ENCODE measurements at places on chromosomes 16 and 17.

- no peak for DNase-seq
Measured at GRCh38 chr16:4693956-4694641, 737 bp downstream of the NUDT16L1 start.

DNA sequence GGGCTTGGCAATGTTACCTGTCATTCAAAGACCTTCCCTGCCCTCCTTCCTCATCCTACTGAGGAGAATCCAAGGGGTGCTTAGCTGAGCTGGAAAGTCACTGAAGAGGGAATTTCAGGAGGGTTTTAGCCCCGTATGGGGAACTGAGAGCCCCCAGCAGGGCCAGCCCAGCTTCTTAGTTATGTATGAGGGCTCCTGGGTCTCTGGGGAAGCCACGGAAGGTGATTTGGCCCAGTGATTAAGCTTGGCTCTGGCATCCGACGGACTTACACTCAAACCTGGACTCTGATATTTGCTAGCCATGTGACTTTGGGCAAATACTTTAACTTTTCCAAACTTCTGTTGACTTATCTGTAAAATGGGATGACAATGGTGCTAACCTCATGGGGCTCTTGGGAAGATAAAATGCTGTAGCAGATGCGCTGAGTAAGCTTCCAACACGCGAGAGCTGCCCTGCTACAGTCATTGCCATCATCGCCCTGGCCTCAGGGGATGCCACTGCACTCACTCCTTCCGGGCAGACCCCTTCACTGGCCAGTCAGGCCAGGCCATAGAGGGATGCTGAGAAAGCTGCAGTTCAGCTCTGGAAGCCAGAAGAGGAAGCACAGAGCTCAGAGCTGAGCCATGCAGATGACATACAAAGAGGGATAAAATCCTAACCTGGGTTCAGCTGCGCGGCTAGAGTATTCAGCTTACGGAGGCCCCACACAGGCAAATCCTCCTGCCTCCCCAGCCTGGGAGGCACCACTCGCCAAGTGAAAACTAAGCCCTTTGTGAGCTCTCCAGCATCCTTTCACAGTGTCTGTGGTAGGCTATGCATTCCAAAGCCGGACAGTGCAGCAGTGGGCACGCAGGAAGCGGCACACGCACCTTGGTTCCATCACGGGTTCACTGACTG is 44.9 kb upstream of the PIK3R6 start:
- no peak for DNase-seq

DNA sequence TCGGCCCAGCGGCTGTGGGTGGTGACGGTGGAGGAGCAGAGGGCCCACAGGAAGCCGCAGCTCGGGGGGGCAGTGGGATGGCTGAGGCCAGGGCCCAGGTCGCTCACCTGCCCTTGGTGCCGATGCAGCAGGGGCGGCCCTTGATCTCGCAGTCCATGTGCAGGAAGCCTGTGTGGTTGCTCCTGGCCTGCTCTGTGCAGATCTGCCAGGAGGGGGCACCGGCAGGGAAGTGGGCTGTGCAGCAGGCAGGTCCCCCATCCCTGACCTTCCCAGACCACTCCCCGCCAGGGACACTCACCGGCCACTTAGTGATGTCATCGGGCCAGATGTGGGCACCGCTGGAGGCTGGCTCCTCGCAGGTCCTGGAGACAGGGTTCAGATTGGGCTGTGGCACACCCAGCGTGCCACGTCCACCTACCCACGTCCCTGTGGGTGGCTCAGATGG is 6.2 kb downstream of the AANAT start:
- DNase-seq, result no peak

DNA sequence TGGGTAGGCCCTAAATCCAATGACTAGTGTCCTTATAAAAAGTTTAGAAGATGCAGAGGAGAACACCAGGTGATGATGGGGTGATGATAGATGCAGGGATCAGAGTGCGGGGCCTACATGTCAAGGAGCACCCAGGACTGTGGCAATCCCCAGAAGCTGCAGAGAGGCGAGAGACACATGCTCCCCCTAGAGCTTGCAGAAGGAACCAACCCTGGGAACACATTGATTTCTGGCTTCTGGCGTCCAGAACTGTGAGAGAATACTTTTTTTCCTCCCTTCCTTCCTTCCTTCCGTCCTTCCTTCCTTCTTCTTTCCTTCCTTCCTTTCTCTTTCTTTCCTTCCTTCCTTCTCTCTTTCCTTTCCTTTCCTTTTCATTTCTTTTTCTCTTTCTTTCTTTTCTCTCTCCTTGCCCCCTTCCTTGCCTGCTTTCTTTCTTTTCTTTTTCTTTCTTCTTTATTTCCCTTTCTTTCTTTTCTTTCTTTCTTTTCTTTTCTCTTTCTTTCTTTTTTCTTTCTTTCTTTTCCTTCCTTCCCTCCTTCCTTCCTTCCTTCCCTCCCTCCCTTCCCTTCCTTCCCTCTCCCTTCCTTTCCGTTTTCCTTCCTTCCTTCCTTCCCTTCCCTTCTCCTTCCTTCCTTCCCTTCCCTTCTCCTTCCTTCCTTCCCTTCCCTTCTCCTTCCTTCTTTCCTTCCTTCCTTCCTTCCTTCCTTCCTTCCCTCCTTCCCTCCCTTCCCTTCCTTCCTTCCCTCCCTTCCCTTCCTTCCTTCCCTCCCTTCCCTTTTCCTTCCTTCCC is 134.3 kb downstream of the HAPSTR1 start:
- no peak for DNase-seq

DNA sequence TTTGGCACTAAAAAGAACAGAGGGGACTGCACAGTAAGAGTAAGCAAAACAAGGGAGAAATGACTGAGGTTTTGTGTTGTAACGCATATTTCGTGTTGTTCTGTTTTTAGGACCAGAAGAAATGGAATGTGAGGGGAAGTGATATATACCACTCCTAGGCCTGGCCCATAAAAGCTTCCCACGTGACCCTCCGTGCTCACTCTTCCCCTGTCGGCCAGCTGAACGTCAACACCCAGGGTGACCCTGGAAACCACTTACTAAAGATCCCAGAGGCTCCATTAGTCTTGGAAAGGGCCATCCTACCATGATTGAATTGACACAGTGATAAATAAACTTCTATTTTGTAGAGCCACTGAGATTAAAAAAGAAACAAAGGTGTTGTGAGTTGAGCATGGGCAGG is 79.8 kb downstream of the HELZ start:
- DNase-seq, result no peak

DNA sequence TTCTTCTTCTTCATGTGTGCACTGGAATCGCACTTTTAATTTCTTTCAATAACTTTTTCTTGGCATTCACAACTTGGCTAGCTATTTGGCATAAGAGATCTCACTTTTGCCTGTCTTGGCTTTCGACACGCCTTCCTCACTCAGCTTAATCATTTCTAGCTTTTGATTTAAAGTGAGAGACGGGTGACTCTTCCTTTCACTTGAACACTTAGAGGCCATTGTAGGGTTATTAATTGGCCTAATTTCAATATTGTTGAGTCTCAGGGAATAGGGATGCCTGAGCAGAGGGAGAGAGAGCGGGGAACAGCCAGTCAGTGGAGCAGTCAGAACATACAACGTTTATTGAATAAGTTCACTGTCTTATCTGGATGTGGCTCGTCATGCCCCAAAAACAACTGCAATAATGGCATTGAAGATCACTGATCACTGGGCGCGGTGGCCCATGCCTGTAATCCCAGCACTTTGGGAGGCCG is 200.3 kb downstream of the SEC14L1 start:
- no peak for DNase-seq

- DNase-seq, result no peak
Measured at GRCh38 chr16:85134789-85135142, 22.5 kb upstream of the CIBAR2 start.

- no peak for DNase-seq
Measured at GRCh38 chr17:44807817-44808155, 22.3 kb downstream of the GJC1 start.

GRCh38 chr17:55726440-55726839 is 3.8 kb upstream of the TMEM100 start:
- no peak for DNase-seq

- DNase-seq, result no peak
Measured at GRCh38 chr16:30997725-30998711, 12.4 kb downstream of the STX1B start.

DNA sequence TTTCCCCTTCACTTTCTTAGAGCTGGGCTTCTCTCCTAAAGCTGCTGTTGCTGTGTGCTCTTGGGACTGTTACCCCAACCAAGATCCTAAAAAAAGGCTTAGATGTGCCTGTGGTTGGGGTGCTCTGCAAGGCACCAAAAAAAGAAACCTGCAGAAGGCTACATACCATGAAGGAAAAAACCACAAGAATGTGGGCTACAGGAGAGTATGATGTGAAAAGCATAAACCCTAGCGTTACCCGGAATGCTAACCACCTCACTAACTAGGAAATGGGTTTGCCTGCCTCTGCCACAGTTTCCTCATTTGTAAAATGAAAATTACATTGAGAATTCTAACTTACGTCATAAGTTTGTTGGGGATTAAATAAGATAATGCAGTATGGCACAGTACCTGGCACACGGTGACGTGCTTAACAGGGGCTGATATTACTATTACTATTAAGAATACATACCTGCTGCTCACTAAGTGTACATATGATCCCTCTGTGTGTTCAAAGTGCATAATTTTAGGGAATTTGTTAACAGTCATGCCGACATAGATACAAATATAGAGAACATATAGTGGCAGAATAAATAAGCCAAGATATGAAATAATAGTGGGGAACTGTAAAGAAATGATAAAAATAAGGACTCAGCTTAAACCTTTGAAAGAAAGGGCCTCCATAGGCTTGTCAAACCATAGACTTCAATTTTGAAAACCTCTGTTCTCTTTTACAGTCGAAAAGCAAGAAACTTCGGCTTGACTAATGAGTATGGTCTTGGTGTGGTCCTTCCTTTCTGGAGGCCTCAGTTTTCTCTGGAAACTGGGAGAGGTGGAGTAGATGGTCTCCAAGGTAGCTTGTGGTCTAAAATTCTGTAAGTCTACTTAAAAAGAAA is 177.8 kb upstream of the TBX2 start:
- no peak for DNase-seq

DNA sequence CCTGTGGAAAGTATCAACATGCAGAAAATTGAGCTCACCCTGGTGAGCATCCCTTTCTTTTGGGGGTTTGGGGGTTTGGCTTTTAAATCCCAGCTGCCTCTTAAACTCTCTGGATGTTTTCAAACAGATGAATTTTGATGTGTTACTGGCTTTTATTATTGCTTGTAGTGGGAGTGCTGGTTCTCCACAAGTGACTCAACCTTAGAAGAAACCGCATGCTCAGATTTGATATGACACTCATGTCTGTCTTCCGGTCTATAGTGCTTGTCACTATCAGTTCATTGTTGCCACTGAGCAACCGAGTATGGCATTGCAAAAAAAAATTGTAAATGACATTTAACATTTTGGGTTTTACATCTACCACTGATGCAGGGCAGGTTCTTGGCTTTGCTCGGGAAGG is 104.5 kb downstream of the HS3ST4 start:
- DNase-seq, result no peak

DNA sequence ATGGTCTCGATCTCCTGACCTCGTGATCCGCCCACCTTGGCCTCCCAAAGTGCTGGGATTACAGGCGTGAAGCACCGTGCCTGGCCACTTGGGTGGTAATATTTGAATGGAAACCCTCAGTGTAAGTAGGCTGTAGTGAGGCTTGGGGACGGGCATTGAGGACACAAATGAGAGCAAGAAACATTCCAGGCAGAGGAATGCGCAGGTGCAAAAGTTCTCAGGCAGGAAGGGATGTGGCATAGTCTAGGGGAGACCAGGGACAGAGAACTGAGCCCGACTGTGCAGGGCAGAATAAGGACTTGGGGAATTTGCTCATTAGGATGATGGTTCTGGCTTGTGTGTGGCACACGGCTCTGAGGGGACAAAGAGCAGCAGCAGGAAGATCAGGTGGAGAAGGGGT is 54.8 kb downstream of the GRB2 start:
- DNase-seq, result no peak

DNA sequence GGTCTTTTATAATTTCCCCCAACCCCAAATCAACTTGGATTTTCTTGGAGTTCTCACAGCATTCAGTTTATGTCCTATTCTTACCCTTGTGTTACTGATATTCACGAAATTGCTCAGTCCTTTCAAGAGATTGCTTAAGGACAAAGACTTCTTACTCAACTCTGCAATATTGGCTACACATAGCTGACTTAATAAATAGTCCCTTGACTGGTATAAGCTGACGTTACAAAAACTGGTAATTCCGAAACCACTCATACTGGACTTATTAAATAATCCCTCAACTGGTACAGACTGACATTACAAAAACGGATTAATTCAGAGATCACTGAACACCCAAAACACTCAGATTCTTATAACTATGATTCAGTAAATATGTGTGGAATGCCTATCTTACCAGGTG is 860 bp downstream of the TIGD7 start:
- DNase-seq, result no peak

DNA sequence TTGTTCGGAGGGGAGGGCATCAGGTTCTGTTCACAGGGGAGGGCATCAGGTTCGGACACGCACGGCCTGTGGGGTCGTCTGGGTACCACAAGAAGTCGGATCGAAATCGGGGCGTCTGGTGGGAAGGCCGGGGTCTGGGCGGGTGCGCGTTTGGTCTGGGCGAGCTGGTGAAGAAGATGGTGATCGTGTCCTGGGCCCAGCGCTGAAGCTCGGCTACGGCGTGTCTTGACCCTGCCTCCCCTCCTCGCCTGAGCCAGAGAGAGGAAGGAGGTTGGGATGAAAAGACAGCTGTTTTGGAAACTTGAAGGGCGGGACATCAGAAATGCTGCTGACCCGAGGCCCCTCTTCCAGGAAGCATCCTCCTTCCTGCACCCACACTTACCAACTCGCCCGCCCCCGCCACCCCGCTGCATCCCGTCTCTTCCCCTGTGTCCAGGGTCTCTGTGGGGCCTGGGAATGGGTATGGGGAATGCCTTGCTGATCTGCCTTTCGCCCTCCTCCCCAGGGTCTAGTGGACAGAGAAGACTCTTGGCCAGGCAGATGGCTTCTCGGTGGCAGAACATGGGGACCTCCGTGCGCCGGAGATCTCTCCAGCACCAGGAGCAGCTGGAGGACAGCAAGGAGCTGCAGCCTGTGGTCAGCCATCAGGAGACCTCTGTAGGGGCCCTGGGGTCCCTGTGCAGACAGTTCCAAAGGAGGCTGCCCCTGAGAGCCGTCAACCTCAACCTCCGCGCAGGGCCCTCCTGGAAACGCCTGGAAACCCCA is 498 bp downstream of the PIMREG start:
- no peak for DNase-seq

DNA sequence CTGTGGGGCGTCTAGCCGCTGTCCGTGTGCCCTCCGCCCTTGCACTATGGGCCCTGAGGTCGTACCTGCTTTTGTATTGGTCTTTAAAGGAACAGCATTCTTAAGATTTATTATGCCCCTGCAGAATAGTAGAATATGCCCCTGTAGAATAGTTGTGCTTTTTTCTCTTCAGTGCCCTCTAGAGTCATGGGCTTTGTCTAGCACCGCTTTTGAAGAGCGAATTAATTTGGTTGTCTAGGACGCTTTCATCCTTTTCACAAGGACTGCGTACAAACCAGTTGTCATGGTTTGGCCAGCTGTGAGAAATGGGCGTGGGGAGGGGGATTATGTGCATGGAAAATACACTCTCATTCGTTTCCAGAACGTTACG is 621 bp downstream of the CEP95 start:
- no peak for DNase-seq

DNA sequence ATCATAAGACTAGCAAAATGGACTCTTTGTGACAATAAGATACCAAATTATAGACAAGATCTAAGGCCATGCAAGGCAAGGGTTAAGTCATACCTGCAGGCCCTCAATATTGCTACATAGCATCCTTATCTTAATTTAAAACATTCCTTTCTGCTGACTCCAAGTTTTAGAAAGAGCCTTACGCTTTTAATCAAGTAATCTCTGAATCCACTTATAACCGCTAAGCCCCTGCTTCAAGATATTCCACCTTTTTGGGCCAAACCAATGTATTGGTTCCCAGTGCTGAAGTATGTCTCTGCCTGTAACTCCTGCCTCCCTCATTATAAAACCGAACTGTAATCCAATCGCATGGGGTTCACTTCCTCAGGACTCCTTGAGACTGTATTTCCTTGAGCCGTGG is 255.4 kb downstream of the PHKB start:
- DNase-seq, result no peak

Measured in epithelial cell of prostate (primary cell).